ENCODE measurements at places on chromosomes 5 and 9.

DNA sequence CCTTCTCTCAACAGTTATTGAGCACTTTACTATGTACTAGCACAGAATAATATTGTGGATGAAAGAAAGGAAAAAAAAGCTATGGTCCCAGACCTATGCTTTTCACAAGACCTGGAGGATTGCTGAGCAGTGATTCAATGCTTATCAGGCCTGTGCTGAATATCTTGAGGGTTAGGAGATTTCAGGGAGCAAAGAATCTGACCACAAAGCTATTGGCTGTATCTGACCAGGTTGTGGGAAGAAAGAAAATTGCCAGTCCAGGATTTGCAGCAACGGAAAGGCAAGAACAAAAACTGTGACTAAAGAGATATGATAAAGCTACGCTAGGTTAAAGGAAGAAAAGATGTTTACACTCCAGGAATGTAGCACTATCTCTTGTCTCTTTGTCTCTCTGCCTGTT, 14.9 kb upstream of the MACIR start:
- DNase-seq, result no peak

DNA sequence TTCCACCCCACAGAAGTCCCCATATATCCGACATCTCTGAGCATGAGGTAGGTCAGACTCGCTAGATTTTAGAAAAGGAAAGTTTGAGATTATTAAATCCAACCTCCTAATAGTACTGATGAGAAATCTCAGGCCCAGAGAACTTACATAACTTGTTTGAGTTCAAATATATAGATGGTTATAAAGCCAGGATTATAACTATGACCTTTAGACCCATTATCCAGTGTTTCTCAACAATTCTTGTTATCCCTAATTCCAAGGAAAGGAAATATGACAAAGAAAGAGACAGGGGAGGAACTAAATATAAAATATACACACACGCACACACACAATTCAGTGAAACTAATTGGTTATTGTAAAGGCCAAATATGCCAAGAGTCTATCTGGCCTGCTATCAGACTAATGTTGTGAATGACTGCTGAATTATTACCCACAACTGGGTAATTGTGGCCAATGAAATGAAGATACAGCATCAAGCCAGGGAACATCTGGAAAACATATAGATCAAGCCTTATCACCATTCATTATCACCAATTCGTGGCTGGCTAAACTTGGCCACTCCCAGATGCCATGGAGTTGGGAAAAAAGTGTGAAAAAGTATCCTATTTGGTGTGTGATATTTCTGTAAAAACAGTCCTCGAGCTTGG, 248.4 kb downstream of the PRELID2 start:
- no peak for DNase-seq

- DNase-seq, result no peak
Measured at GRCh38 chr9:87557996-87558395, 60.3 kb downstream of the DAPK1 start.

DNA sequence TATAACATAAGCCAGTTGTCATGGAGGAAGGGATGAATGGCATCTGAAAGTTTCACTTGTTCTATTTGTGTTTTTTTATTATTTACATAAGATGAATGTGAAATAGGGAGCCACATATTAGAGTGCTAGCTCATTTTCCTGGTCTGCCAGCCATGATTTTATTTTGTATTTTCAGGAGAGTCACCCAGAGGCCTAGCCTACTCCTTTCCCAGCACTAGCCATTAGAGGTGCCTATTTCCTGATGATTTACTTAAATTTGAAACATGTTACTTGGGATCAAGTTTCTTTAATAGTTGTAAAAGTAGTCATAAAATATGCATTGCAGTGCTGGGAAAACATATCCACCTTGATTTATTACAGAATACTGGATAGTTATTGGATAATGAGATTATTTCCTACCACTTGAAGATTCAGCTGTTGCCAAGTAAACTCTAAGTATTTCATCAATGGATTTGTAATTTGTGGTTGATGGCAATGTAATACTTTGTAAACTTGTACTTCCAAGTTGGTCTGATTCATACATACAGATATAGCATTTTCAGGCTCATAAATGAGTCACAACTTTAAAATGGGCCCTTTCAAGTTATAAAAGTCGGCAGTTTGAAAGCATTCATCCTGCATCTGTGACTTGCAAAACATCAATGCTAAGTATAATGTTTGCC, 50.8 kb downstream of the KCNN2 start:
- DNase-seq, result no peak

GRCh38 chr5:50853151-50853550, 186.7 kb downstream of the PARP8 start:
- no peak for DNase-seq

DNA sequence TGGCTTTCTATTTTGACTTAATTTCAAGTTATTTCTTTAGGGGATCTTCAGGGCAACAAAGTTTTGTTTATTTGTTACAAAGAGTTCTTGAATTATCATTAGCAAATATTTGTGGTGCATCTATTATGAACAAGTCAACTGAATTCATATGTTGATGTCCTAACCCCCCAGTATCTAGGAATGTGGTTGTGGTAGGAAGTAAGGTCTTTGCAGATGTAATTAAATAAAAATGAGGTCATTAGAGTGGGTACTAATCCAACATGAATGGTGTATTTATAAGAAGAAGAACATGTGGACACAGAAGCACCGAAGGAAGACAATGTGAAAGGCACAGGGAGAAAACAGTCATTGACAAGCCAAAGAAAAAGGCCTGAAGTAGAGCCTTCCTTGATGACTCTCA, 474.0 kb upstream of the DAB2 start:
- no peak for DNase-seq

- DNase-seq, result no peak
Measured at GRCh38 chr5:148436029-148436428, 52.3 kb downstream of the FBXO38 start.

DNA sequence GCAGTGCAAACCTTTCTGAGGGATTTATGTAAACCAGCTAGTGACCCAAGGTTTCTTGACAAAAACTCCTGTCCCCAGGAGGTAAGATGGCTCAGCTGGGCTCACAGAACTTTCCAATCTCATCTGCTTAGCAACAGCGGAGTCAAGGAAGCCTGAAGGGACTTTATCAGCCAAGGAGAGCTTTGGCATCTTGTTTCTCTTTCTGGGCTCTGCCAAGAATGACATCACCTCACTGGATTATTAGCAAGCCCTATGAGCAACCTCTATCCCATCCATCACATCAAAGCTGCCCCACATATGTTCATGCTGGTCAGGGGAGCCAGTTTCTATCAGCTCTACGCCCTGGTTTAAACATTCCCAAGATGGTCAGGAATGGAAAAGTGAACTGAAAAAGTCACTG, 461.3 kb downstream of the ENC1 start:
- DNase-seq, result no peak

DNA sequence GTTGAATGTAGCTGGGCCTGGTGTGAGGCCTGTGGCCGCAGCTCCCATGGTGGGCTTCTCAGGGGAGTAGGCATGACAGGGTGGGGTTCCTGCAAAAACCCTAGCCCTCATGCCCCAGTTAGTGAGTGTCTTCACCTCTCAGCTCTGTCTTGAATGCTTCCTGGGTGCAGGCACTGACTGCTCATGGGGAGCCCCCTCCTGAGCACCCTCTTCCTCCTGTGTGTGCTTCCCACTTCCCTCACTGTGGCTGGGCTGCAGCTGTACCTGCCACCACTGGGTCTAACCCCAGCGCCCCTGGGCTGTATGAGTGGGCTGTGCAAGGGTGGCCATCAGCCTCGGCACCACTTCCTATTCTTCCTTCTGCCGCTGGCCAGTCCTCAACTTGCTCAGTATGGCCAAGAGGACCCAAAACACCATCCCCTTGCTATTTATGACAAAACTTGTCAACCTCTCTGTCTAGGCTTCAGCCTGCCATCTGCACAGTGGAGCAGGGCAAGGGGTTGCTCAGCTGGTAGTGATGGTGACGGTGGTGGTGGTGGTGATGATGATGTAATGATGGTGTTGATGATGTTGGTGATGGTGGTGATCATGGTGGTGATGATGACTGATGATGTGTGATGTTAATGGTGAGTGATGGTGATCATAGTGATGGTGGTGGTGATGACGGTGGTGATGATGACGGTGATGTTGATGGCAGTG, 67.5 kb downstream of the RXRA start:
- no peak for DNase-seq

- DNase-seq, result no peak
Measured at GRCh38 chr9:124835026-124835557, 18.2 kb upstream of the WDR38 start.

GRCh38 chr9:77944556-77945243, 86.9 kb downstream of the GNAQ start:
- DNase-seq, result no peak

DNA sequence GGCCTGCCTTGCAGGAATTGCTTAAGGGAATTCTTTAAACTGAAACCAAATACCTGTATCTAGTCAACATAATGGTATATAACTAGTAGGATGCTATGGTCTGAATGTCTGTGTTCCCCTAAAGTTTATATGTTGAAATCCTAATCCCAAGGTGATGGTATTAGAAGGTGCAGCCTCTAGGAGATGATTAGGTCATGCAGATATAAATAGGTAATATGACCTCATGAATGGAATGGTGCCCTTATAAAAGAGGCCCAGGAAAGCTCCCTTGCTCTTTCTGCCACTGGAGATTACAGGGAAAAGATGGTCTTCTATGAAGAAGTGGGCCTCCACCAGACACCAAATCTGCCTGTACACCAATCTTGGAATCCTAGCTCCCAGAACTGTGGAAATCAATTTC, 7.4 kb upstream of the KIAA1958 start:
- DNase-seq, result no peak

DNA sequence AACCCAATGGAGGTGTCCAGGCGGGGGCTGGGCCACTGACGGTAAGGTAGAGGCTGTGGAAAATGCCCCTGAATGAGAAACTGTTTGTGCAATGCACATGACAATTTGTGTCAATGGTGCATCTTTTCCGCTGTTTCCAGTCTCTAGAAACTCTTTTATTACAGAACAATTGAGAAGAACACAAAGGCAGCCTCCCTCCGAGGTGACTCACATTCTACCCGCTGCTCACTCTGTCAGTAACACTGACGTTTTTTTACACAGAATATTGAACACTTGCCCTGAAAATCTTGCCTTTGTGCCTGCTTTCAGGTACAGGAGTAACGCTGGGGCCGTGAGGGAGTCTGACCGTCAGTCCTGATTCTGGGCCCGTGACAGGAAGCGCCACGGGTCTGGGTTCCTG, 11.7 kb upstream of the TENT4A start:
- DNase-seq, result no peak

DNA sequence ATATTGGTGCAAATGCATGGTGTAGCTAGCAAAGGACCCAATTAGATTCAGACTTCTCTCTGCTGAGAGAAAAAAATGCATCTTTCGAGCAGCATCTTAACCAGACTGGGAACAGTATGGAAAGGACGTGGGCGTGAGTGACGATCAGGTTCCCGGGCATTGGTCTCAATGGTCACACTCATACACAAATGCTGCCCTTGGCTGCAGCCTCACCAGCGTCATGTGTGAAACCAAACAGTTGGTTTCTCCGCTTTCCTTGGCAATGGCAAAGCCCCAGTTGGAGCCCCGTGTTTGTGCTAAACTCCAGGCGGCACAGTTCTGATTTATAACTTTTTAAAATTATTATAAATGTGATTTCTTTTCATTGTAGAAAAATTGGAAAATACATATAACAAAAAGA, 237.8 kb downstream of the SEC61B start:
- DNase-seq, result no peak

DNA sequence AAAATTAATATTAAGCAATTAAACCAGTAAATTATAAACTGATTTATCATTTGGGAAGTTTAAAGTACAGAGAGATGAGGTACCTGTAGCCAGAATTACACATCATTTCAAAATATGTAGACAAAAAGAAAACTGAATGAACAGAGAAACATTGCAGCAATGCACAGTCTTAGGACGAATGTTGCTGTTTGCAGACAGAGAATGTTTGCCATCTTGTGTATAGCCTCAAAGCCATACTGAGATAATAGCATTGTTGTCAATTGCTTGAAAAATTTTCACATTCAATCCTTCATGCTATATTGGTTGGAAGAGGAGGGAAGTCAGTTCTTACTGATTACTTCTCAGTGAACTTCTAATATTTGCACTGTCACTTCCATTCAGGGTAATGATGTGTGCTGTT, 326.2 kb downstream of the PRR16 start:
- no peak for DNase-seq

DNA sequence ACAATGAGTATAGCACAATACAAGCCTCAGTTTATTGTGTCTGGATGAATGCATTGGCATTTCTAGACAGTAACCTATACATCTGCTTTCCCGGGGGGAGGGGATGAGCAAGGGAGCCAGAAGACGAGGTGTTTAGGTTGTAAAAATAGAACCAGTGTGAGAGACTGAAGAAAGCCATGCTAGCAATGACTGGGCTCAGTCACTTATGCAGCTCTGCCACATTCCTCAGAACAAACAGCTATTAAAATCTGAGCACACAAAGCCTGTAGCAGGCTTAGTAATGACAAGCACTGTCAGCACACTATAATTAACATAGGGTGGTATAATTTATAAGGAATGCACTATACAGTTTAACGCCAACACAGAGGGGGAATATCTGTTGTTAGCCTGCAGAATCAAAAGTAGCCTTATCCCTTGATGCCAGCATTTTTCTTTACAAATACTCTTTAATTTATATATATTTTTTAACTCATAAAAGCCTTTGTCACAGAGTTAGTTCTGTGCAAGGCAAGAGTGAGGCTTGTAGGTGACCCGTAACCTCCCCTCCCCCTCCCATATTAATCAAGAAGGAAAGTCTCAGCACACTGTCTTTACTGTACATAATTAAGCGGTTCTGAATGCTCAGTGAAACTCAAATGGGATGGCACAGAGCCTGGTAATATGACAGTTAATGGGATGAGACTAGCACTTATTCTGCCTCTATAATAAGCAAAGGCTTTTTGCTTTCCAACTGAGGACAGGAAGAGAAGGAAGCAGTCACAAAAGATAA, 295.4 kb downstream of the CSNK1G3 start:
- no peak for DNase-seq

DNA sequence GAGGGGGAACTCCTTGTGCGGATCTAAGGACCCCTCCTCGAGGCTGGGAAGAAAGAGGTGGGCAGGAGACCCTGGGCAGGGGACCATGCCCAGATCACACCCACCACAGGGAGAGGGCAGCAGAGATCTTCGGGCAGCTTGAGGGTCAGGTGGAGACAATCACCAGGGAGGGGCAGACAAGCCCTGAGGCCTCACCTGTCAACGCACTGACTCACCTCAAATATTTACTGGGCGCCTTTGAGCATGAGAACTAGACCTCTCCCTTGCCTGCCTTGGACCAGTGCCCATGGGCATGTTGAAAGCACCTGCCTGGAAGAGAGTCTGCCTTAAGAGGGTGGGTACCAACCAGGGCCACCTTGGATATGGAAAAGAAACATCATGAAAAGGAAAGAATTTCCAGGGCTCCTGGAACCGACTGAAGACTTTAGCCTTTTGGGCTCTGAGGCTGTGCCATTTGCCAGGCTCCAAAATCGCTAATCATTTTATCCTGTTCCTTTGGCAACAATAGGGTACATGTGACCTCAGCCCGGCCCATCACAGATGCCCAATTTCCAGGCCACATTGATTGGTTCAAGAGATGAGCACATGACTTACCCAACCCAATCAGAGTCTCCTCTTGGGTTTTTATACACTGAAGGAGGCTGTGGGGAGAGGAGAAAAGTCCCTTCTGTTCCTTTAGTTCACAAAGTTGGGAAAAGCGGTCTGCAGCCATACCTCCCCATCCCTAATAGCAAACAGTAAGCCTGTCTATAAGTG, 10.4 kb upstream of the SPINK4 start:
- DNase-seq, result no peak

GRCh38 chr5:665541-665955, 27.6 kb downstream of the TPPP start:
- DNase-seq, result no peak
